ENCODE measurements at places on chromosomes 6 and 20.

DNA sequence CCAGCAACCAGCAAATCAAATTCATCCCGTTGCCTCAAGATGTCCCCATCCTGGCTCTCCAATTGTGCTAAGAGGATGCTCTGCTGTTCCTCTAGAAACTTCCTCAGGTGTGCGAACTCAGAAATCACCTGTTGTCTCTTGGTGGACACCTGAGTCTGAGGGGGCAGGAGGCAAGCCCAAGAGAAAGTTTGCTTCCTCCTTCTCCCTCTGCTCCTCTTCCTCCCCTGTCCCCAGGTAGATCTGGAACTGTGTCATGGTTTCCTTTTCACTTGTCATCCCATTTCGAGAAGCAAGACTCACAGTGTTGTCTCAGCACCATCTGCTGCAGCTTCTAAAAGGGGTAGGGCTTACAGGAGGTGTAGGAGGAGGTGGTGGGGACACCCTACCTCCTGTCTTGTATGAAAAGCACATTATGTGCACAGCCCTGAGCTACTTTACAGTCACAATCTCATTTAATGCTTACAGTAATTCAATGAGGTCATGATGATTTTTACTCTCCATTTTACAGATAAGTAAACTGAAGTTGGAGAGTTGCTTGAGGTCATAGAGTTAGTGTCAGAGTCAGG lies 2.5 kb downstream of the TRIM10 start:
- DNase-seq = no peak

DNA sequence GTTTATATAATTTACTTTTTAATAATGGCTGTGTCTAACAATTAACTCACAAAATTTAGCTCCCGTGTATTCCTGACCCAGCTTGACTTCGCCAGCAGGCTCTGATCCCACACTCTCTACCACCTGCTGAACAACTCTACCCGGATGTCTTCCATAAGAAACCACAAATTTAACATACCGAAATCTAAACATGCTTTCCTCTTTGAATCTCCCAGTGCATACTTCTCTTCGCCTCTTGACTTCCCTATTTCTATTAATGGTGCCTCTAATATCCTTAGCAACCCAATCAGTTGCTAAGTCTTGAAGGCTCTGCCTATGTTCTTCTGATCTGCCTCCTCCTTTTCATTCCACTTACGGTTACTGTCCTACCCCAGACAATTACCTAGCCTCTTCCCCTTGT lies 4.6 kb upstream of the MYB start:
- DNase-seq = no peak

GRCh38 chr20:64077094-64077493 lies 2.2 kb downstream of the RGS19 start:
- no peak for DNase-seq

DNA sequence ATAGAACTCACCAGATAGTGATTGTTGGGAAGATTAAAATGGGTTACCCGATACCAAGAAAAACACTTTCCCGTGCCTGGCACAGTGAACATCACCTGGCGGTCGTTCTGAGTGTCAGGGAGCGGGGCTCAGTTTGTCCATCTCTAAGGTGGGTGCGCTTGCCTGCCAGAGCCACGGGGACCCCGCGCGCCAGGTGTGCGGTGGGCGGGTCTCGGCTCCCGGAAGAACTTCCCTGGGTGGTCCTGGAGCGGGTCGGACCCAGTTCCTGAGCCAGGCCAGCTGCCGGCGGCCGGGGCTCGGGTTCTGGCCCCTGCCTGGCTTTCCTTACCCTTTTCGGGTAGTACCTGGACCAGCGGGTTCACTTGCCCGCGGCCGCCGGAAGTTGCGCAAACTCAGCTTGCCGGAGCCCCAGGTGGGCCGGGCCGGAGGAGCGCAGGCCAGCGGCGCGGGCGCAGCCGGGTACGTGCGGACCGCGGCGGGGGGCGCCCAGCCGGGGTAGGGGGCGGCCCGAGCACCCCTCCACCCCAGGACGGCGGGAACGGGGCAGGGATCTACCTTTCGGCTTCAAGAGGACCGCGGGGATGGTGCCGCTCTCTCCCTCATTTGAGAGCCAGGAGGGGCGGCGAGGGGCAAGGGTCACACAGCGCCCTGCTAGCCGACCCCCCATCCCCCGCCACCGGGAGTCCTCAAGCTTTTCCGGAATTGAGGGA lies 7.5 kb downstream of the FAM110A start:
- DNase-seq = no peak

GRCh38 chr6:30721198-30722024 lies 1.3 kb downstream of the TUBB start:
- DNase-seq = peak; percentile 94

DNA sequence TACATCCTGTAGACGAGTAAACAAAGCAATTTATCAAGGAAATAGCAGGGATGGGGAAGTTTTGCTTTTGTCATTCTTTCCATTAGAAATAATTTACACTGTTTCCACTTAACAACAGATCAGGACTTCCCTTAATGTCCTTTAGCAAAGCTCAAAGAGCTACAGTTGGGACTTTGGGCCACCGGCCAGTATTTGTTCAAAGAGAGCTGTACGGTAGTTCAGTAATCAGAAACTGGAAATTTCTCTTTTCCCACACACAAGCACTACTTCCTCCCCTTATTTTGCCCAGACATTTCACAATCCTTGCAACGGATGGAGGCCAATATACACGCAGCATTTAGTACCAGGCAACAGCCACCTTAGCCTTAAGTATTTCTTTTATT lies 12.1 kb upstream of the HINT3 start:
- DNase-seq = no peak

DNA sequence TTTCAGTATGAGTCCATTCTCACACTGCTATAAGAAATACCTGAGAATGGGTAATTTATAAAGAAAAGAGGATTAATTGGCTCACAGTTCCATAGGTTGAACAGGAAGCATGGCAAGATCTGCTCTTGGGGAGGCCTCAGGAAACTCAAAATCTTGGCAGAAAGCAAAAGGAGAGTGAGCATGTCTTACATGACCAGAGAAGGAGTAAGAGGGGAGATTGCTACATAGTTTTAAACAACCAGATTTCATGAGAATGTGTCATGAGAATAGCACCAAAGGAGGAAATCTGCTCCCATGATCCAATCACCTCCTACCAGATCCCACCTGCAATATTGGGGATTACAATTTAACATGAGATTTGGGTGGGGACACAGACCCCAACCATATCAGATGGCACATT lies 672.4 kb downstream of the HTR1B start:
- no peak for DNase-seq

DNA sequence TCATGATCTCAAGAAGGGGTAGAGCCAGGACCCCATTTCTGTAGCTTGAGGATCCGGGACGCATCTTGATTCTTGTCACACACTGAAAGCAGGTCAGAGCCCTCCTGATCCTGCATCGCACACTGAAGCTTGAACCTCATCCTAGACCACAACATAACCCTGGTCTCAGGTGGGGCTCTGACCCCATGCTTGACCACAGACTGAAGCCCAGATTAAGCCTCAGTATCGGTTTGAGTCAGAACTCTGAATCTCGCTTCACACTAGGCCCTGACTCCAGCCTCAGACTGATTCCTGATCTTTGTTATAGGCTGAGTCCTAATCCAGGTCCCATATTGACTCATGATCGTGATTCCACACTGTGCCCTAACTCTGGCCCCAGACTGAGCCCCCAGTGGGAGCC lies 8.5 kb upstream of the RSPO4 start:
- no peak for DNase-seq

DNA sequence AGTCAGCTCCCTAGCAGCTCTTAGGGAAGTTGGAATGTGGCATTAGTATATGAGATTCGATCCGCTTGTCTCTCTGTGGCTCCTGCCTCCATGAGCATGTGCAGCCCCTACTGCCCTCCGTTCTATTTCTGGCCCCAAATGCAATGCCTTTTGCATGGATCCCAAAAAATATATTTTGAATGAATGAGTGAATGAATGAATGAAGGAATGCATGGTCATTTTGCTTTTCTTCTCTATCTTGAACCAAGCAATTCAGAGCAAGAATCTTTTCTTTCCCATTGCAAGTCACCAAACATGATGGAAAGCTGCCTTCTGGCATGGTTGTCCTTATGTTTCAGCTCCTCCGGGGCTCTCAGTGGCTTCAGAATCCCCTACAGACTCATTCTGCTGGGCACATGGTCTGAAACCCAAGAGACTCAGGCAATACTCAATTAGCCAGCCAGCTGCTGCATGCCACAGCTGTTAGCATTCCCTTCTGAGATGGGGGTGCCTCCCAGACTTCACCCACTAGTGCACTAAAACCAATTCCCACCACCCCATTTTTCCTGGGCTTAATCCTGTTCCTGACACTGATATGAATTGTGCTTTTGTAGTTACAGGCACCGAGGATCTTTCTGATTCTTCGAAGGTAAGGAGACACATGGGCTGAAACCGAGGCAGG lies 2.6 kb upstream of the IYD start:
- DNase-seq = no peak

DNA sequence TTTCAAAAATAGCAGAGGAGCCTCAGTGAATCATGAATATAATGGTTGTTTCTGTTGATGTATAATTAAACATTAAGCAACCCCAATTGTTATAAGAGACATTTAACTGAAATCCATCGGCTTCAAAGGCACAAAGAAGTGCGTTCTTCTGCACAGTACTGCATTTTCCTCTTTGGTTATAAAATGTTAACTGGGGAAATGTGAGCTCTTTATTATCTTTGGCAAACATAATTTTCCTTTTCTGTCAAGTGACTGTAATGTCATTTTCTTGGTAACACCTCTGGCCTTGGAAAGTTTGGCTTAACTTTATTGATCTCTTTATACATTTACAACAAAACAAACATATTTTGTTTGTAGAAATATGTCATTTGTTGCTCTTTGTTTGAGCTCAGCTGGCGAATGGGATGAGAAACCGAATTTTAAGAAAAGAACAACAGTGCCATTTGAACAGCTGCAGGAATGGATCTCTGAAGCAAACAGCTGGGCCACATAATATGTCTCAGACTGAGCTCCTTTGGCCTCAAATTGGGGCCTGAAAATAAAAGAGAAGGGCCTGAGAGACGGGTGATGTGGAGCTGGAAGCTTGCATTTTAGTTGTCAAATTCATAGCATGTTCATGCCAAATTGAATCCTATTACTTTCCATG lies 427.0 kb upstream of the SPTLC3 start:
- DNase-seq = no peak

- no peak for DNase-seq
Observed at GRCh38 chr6:104969108-104969507, 12.2 kb downstream of the LIN28B start.

DNA sequence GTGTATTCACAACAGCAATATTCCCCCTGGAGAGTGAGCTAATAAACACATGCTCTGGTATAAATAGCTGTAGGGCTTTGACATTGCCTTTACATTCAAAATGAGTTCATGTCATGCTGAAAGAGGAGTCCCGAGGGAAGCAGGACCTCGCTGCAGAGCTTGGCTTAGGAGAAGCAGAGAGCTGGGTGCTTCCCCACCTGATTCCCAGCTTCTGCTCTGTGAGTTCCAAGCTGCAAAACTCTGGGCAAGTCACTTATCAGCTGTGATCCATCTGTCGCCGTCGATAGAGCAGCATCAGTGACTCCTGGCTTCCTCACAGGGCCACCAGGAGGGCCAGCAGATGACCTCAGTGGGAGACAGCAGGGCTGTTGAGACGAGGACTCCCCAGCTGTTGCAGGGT lies 241.8 kb downstream of the ANKRD60 start:
- DNase-seq = no peak

DNA sequence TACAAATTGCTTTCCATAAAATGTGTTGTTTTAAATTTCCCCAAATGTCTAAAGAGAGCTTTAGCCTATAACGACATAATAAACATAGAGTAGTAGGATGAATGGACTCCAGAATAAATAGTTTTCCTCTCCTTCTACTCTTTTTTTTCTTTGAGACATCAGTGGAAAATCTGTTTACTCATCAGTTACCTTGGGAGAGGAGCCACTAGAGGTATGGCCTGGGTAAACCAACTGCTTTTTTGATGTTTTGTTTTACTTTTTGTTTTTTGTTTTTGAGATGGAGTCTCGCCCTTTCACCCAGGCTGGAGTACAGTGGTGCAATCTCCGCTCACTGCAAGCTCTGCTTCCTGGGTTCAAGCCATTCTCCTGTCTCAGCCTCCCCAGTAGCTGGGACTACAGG lies 8.3 kb upstream of the TGM3 start:
- no peak for DNase-seq

- DNase-seq = no peak
Observed at GRCh38 chr20:17657079-17657825, 24.8 kb downstream of the RRBP1 start.

GRCh38 chr6:85537055-85537494 lies 56.6 kb downstream of the SNX14 start:
- no peak for DNase-seq

DNA sequence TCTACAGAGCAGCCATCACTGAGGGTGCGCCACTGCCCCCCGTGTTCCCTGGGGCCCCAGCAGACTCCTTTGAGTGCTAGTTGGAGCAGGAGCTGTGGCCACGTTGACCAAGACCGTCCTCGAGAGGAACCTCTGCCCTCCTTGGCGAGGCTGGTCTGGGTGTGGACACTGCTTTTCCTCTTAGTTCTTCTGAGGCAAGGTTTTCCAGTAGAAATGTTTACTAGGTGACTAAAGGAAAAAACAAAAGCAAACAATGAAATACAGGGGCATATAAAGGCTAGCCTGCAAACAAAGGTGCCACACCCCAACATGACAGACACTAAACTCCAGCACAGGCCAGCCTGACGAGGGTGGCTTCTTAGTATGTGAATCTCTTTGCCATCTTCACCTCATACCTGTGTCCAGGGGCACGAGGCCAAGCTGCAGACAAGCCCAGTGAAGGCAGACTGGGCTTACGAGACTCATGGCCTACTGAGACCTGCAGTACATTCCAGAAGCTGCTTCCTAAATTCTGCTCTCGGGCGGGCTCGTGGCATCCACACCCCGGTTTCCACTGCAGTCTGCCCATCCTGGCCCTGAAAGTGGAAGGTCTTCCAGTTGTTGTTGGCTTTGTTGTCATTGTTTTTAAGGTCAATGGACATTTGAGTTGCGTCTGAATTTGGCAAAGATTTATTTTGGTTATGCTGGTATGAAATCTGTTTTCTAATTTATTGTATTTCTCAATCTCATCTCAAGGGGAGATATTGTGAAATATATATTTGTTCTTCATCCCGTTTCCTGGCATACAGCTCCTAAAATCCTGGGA lies 39.2 kb downstream of the FAM50B start:
- no peak for DNase-seq

- peak; percentile 50 for DNase-seq
Observed at GRCh38 chr6:106512048-106512967, 117.0 kb downstream of the RTN4IP1 start.

DNA sequence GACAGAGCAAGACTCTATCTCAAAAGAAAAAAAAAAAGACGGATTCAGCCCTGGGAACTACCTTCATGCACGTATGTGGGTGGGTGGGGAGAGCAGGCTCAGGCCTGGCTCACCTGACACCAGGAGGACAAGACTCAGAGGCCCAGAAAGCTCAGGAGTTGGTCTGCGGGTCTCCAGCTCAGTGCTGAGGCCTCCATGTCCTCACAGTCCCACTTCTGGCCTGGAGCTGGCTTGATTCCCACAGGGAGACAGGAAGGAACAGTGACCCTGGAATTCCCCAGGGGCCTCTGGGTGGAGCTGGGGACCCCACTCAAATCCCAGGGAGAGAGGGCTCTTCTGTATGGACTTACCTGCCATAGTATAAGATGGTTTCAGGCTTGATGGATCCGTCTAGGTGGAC lies 15.6 kb downstream of the ADA start:
- DNase-seq = no peak

Data from activated CD8-positive, alpha-beta memory T cell treated with anti-CD3 and anti-CD28 coated beads for 48 hours (primary cell).